Endodermal cell (in vitro differentiated cells): ENCODE measurements at places on chromosomes 2 and 18.

DNA sequence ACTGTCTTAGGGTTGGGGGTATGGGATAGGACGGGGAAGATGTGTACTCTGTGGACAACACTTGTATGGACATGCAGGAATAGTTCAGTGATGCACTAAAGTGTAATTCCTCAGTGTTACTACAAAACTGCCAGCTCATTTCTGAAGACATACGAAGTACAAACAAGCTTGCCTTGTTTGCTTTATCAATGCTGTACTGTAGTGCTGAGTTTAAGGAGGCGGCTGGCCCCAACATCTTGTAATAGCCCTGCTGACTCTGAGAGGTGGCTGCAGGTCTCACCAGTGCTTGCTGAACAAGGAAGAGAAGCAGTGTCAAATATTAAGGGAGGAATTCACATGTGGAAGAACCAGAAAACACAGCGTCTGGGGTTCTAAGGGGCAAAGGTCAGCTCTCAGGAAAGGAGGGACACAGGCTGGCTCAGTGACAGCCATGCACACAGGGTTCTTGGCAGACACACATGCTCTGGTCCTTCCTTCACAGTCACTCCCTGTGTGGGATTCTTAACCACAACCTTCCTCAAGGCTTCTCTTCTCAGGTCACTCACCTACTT is 39.8 kb upstream of the EVA1A start:
- no peak for DNase-seq

GRCh38 chr2:106990297-106990696 is 104.3 kb upstream of the ST6GAL2 start:
- DNase-seq = no peak

- peak; percentile 22 for DNase-seq
Observed at GRCh38 chr2:30271301-30271700, 40.0 kb downstream of the LBH start.

DNA sequence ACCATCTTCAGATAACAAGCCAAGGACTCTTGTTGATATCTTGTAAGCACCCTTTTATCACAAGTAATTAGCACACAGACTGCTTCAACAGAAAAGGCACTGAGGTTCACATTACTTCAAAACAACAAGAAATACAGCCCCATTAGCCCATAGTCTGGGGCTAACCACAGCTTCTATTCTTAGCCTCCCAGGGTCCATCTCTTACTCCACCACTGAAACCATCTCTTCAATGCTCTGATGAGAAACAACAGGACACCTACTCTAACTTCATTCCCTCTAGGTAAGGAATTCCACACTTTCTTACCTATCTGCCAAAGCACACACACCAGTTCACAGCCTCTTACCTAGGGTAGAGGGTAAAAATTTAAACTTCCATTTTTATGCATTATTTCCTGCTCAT is 26.4 kb upstream of the CYTIP start:
- DNase-seq = no peak

DNA sequence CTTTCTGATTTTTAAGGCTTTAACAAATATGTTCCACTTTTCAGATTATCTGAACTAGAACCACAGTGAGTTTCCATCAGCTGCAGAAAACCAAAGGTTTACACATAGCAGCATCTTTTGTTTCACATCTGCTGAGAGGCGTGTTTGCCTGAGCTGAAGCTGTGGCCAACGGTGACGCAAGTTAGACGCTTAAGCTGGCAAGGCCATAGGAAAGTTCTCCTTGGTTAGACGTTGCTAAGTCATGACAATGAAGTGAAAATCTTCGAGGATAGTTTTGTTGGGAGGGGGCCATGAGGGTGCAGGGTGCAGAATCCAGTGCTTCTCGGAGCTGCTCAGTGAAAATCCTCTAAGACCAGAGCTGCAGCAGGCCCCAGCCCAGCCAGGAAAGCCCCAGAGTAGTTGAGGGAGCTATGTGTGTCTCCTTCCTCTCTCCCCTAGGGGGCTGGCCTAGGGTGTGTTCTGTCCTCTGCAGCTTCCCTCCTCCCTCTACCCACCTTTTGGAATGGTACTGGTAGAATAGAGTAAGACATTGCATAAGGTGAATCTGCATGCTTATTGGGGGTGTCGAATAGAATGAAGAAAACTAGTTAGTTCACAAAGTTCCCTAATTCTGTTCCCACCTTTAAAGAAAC is 105.4 kb downstream of the FHOD3 start:
- peak; percentile 73 for DNase-seq

DNA sequence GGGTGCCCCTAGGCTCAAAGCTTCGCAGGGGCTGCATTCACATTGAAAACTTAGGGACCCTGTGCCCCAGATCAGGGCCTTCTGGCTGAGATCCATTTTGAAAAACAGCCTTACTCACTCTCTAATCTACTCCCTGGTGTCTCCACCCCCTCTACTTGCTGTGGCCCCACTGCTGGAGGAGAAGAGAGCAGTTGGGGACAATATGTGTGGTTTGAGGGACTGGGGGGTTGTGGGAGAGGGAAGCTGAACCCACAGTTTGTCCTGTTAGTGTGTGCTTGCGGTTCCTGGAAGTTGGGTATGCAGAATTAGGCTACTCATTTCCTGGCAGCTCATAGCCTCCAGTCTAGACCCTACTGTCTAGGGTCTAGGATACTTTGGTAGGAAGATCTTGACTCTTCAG is 211.4 kb downstream of the PRKCE start:
- no peak for DNase-seq

DNA sequence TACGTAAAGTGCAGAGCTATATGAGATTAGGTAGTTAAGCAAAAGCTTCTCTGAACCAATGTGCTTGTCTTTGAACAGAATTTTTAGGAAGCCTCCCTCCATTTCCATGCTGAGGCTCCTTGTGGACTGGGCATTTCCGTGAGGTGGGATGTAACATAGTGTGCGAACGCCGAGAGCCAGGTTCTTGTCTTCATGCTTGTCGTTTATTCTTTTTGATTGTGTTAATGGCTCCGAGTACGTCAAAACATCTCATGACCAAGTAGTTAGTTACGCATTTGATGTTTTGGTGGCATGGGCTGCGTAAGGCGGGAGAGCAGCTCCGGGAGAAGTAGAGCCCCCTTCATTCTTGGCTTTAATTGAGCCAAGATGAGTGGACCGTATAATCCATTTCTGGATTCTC is 32.9 kb downstream of the DGKD start:
- DNase-seq = no peak

DNA sequence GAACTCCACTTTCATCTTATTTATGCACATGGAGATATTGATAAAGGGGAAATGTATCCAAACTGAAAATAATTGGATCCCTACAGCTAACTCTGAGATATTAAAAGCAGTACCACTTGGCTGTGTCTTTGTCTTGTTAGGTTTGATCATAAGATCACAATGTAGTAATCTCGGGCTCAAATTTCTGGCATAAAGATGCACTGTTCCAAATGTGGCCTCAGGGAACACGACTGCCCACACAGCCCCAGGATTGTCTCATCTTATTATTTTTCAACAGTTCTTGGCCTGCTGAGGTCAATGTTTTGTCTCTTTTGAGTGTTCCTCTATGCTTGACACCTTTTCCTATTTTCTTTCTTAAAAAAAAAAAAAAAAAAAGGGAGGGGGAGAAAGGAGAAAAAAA is 114.1 kb downstream of the GBX2 start:
- no peak for DNase-seq

GRCh38 chr2:229296536-229296935 is 25.4 kb upstream of the PID1 start:
- no peak for DNase-seq

GRCh38 chr18:75364512-75365253 is 62.8 kb downstream of the SMIM21 start:
- no peak for DNase-seq

DNA sequence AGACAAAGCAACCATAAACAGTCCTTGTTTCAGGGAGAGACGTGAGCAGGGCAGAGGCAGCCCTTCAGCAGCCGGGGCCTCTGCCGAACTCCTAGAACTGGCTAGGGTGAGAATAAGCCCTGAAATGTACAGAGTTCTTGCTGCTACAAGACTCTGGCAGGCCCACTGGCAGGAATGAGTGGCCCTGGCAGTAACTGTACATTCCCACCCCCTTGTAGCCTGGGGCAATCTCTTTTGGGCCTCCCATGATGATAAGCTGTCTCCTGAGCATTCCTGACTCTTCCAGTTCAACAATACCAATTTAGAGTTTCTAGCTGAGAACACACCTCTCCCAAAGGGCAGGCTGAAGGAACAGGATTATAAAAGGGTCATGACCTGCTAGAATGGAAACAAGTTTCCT is 54.3 kb downstream of the HAUS1 start:
- DNase-seq = no peak

DNA sequence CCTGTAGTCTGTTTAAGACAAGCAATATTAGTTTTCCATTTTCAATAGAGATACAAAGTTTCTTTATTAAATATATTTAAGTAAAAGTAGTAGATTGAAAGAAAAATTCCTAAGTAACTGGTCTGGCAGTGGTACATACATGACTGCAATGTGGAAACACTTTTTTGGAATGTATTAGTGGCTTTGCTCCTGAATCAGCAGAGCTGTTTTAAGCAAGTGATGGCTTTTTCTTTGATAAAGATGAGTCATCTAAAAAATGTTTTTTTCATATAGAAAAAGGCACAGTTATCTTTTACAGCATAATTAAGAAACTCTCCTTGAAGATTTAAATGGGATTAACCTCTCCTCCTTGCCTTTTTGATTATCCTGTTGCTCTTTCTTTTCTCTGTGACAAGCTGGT is 34.9 kb downstream of the KDM3A start:
- no peak for DNase-seq

- DNase-seq = no peak
Observed at GRCh38 chr18:76573325-76574025, 78.4 kb upstream of the ZNF516 start.

- DNase-seq = no peak
Observed at GRCh38 chr2:10333966-10334365, 31.3 kb downstream of the HPCAL1 start.
